Mammary epithelial cell (primary cell): ENCODE measurements at places on chromosomes 11 and 22. TPM values are rescaled to one million over a fixed set of nuclear protein-coding genes. Genes with fewer than 3 reads are reported as not detected.

The MUC5B gene
- total RNA-seq, result 0.17 TPM

- peak; percentile 55 for DNase-seq
Observed at GRCh38 chr11:116109228-116109627, 605.0 kb upstream of the CADM1 start.

DNA sequence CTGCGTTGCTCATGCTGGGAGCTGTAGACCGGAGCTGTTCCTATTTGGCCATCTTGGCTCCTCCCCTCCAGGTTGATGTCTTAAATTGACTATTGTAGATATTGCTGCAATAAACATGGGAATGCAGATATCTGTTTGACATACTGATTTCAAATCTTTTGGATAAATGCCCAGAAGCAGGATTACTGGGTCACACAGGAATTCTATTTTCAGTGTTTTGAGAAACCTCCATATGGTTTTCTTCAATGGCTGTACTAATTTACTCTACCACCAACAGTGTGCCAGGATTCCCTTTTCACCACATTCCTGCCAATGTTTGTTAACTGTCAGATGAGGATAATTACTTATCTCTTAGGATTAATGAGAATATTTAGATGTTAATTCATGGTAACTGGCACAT lies 467.0 kb downstream of the LUZP2 start:
- DNase-seq, result no peak

DNA sequence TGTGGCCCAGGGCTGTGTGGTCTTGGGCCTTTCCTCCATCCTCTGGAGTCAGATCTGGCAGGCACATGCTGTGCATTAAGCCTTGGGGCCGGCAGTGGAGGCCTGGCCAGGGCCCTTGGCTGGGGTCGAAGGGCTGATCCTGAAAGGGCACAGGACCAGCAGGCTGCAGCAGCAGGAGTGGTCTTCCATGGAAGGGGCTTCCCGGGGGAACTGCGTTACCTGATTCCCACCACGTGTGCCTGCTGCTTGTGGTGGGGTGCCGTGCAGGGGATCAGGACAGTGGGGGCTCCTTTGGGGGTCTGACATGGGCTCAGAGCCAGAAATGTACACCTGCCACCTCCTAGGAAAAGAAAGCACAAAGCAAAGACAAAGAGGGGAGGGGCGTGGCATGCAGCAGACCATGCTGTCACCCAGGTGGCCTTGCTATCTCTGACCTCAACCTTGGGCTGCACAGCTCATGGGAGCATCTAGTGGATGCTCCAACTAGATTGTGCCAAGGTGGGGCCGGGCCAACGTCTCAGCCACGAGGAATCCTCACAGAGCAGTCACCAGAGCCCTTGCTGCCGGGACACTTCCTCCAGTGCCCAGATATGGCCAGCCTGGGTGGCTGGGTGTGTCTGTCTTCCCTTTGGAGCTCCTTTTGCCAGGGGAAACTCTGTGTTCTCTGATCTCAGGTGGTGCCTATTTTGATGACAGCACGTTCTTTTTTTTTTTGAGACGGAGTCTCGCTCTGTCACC lies 17.9 kb upstream of the YPEL1 start:
- DNase-seq, result no peak

DNA sequence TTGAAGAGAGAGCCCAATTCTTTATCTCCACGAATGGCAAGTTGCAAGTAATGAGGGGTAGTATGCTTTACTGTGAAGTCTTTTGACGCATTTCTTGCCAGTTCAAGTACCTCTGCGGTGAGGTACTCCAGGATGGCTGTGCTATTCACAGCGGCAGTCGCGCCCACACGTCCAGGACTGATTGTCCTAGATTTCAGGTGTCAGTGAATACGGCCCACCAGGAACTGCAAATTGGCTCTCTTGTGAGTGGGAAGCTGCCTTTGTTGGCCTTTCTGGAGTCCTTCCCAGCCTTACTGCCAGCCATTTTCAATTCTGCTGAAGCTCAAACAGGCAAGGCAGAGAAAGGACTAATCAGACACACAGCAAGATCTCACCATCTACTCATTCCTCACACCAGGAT lies 8.5 kb downstream of the PPFIA1 start:
- no peak for DNase-seq

The ART1 gene
- not detected in 2 replicates for total RNA-seq

DNA sequence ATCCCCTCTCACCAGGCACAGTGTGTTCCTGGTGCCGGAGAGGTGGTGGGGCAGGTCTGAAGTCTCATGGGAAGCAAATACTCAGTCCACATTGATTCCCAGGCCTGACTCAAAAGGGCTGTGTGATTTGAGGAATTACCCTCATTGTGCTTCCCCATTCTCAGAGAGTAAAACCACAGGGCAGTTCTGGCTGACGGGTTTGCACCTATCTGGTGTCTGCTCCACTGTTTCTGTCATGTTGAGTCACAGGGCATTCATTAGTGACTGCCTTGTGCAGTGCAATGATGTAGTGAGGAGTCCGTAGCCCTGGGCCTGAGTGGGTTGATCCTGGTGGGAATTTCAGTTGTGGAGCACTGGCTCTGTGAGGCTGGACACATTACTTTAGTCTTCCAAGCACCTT lies 85.2 kb upstream of the ARHGAP20 start:
- DNase-seq, result peak; percentile 67

GRCh38 chr22:28075358-28075981 lies 156.4 kb upstream of the PITPNB start:
- DNase-seq, result peak; percentile 52

The CD248 gene
- 0.67 TPM for total RNA-seq

The LRRC56 gene
- total RNA-seq, result 0.50 TPM
